ENCODE measurements at places on chromosomes 12 and 14.

GRCh38 chr12:20342111-20342510 lies 26.2 kb upstream of the PDE3A start:
- no peak for DNase-seq

GRCh38 chr12:7269273-7269672 lies 34.6 kb upstream of the ACSM4 start:
- no peak for DNase-seq

DNA sequence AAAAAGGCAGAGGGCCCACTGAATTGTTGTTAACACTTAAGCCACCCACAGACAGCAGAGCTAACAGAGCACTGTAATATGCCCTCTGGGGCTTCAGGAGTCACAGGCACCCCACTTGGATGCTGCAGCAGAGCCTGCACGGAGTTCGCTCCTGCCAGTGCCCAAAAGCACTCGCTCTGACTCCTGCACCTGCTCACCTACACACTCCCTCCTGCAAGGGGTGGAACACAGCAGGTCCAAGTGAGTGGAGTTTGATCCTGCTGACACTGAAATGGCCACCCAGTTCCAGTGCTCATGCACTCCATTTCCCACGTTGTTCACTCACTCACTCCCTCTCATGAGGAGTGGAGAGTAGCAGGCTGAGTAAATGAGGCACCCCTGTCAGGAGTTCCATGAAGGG lies 68.8 kb downstream of the OSBPL8 start:
- no peak for DNase-seq

DNA sequence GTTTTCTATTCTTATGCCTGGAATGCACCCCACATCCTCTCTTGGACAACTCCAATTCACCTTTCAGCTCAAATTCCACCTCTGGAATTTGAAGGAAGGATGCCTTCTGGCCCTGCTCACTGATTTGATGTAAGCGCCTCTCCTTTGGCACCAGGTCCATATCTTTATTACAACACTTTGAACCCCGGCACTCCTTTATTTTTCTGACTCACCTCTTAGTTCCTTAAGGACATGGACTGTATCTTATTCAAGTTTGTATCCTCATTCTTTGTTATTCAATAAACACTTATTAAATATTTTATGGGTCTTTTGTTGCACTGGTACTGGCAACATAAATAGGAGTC lies 3.1 kb downstream of the GALC start:
- no peak for DNase-seq
